ENCODE measurements at places on chromosomes 12 and 14.

- DNase-seq = no peak
Measured at GRCh38 chr14:95818581-95818980, 58.1 kb upstream of the TUNAR start.

GRCh38 chr12:8886502-8887284 is 27.6 kb upstream of the PHC1 start:
- DNase-seq = no peak

GRCh38 chr14:87656315-87656714 is 336.7 kb downstream of the GALC start:
- no peak for DNase-seq

DNA sequence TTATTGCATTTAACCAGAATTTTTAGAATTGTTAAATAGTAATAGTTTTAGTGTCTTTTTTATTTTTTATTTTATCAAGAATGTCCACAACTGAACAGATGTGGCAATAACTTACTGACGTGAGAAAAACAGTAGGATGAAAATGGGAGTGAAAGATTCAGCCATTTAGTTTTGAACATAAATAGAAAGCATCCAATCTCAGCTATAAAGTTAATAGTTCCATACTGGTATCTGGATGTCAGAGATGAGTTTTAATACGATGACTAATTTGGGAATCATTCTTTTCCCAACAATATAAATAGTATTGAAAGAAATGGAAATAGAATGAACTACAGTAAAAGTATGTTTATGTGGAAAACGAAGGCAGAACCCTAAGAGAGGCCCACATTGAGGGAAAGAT is 159.4 kb downstream of the EPS8 start:
- no peak for DNase-seq

DNA sequence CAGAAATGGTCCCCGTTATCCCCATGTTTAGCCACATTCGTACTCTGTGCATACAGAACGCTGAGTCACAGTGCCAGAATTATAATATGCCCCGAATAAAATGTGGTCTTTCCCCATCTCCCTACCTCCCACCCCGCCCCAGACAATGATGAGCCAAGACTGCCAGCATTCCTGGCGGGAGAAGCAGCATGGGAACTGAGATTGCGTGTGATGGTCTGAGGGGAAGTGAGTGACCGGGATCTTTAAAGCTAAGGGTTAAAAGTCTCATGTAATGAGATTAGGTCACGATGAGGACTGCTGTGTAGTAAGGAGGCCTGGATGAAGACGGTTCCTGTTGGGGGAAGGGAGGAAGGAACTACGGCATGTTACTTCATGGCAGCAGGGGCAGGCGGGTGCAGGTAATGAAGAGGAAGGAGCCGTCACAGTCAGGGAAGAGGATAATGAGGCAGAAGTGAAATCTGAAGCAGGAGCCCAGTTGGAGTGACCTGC is 243.3 kb upstream of the FKBP4 start:
- no peak for DNase-seq

GRCh38 chr12:53219292-53219955 is 12.4 kb upstream of the ITGB7 start:
- no peak for DNase-seq

DNA sequence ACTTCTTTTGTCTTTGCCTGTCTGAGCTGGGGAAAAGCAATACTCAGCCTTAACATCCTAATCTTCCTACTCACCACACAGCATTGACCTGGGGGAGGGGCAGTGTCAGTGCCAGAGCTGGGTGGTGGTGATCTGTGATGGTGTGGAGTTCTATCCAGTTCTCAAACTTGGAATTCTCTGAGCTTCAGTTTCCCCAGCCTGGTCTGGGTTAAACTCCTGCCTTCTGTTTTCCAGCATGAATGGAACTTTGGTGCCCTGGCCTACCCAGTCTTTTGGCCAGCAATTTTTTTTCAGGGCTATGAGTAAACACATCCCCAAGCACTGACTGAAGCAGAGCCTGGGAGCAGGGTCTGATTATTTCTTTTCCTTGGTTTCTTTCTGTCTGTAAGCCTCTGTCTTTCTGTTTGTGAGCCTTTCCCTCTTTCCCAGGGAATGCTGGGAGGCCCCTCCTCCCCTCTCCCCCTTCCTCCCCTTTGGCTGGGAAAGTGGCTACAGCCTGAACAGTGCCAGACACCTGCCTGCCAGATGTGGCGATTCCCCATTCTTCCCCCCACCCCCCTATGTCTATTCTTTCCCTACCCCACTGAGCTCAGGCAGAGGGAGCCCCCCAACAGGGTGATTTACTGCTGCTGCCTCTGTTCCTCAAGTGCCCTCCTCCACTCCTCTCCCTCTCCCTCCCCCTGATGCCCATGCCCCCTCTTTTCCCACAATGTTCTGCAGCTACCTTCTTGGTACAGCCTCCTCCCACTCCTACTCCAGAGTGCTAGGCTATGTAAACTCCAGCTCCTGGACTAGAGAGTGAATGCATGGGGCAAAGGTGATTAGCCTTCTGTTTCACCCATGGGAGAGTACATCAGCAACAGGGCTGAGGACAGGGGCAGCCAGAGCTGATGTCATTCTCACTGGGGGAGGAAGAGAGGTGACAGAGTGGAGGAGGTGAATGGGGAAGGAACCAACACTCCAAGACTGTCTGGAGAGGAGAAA is 11.1 kb downstream of the GPR84 start:
- DNase-seq = peak; percentile 15

DNA sequence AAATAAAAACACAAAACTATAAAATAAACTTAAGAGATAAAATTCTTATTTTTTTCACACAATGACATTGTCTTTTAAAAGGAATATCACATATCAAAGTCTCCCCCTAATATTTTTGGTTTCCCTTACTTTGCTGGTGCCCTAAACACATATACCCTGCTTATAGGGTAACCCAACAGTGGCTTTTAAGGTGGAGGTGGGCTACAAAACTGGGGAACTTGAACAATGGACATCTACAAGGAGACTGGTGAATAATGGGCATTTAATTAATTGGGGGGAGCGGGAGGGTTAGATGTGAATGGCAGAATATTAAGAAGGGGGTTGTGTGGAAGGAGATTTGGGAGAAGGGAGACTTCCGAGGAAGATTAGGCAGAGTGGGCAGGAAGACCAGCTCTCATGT is 9.6 kb downstream of the B4GALNT1 start:
- DNase-seq = no peak

GRCh38 chr14:20714593-20715250 is 26.2 kb downstream of the ANG start:
- no peak for DNase-seq

- DNase-seq = no peak
Measured at GRCh38 chr14:86790408-86791364, 1202.3 kb downstream of the GALC start.

Data from amniotic stem cell (primary cell).